ENCODE measurements at places on chromosomes 2 and 18.

- DNase-seq = no peak
Observed at GRCh38 chr18:70291295-70291574, 2.4 kb downstream of the SOCS6 start.

- no peak for DNase-seq
Observed at GRCh38 chr2:179999000-179999399, 8.1 kb downstream of the CWC22 start.

- DNase-seq = peak; percentile 52
Observed at GRCh38 chr18:63974991-63975390, 5.1 kb downstream of the SERPINB8 start.

- DNase-seq = no peak
Observed at GRCh38 chr2:232030229-232030628, 68.7 kb downstream of the DIS3L2 start.

GRCh38 chr2:213816583-213816982 lies 532.3 kb downstream of the SPAG16 start:
- no peak for DNase-seq

- DNase-seq = no peak
Observed at GRCh38 chr2:100265226-100265625, 57.1 kb downstream of the LONRF2 start.

- DNase-seq = no peak
Observed at GRCh38 chr2:127449414-127449813, 31.2 kb downstream of the PROC start.

DNA sequence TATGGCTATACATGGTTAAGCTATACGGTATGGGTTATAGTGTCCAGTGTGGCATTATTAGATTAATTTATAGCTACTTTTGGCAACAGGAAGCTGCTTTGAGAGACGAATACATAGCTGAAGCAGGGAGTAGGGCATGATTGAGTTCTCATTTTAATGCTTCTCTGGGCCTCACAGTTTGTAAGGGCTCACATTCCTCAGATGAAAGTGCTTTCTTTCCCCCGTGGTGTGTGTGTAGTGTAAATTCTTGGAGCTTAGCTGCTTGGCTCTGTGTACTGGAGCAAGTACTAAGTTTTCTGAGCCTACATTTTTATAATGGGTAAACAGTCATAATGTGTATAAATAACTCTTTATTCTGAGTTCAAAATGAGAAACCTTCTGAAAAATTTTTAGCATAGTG lies 173.7 kb downstream of the PTPRM start:
- DNase-seq = peak; percentile 37

- DNase-seq = peak; percentile 80
Observed at GRCh38 chr18:22433956-22434355, 16.2 kb upstream of the CTAGE1 start.

DNA sequence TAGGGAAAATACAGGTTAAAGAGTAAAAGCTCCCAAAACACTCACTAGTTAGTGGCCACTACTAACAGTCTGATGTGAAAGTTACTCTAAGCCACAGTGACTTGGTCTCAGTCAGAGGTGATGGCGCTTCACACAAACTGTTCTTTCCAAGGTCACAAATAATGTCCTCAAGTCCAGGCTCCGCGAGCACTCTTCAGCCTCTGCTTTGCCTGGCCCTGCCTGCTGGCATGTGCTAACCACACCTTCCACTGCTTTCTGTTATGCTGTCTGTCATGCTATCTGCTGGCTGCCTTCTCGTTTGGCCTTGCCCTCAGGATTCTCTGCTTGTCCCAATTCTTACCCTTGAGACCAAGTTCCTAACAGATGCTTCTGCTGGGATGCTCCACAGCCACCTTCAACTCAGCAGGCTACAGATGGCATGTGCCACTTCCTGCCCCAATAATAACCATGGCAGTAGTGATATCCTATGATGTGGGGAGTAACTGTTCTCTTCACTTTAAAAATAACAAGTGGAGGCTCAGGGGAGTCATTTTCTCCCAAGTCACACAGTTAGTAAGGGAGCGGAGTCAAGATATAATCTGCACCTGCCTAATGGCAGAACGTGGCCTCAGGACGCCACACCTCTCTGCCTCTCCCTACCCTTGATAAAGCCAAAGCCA lies 75.7 kb downstream of the ZAP70 start:
- no peak for DNase-seq

DNA sequence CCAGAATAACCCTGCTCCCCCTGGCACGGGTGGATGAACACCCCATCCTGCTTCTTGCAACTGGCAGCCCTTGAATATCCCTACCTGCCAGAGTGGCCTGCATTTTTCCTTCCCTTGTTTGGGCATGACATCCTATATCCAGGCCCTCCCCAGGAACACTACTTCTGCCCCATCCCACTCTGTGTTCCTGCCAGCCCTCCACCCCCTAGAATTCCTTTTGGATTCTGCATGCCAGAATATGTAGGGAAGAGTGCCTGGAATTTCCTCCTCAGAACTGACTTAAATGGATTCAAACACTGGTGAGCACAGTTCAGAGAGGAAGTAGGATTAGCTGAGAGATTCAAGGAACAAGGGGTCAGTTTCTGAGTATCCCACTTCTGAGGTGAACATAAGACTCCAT lies 123.5 kb upstream of the PELI1 start:
- peak; percentile 64 for DNase-seq
